A549 treated with DMSO at 1 μM for 4 hours (cell line): ENCODE measurements at places on chromosomes 16 and 17. TPM values are rescaled to one million over a fixed set of nuclear protein-coding genes. Genes with fewer than 3 reads are reported as not detected.

The CLEC19A gene
- 0.10 to 0.17 TPM (median 0.15 TPM) in 5 replicates for total RNA-seq

The C16orf46 gene
- 0.57 to 1.6 TPM (median 0.92 TPM) in 5 replicates for total RNA-seq

The KCNJ12 gene
- total RNA-seq: 0.90 to 1.2 TPM (median 0.94 TPM) in 5 replicates

The GNGT2 gene
- 0.18 to 0.38 TPM (median 0.25 TPM) in 5 replicates for total RNA-seq

The CEP95 gene
- total RNA-seq: 29.1 to 34.1 TPM (median 30.8 TPM) in 5 replicates

The KRTAP3-2 gene
- total RNA-seq: 0.26 to 0.35 TPM (median 0.34 TPM) in 3 of 5 replicates, not detected in the others

The RTN4RL1 gene
- 1.8 to 3.4 TPM (median 2.5 TPM) in 5 replicates for total RNA-seq

The MT1H gene
- not detected in 5 replicates for total RNA-seq

The TBC1D28 gene
- not detected in 5 replicates for total RNA-seq

The ALOX15B gene
- total RNA-seq: not detected in 5 replicates

The RAB26 gene
- 3.0 to 4.5 TPM (median 3.3 TPM) in 5 replicates for total RNA-seq

The HNF1B gene
- total RNA-seq: 27.9 to 31.4 TPM (median 28.7 TPM) in 5 replicates

The GPR179 gene
- total RNA-seq: 0.02 to 0.07 TPM (median 0.05 TPM) in 5 replicates
